ENCODE measurements at places on chromosomes 5 and 9. TPM values are rescaled to one million over a fixed set of nuclear protein-coding genes. Genes with fewer than 3 reads are reported as not detected.

- DNase-seq: no peak
These were observed 9.4 kb upstream of the CD180 start for GRCh38 chr5:67205981-67206380.

GRCh38 chr9:17799369-17799768 lies 220.5 kb downstream of the SH3GL2 start:
- no peak for DNase-seq

The MTREX gene
- total RNA-seq: 108 TPM

The FAM221B gene
- total RNA-seq: 4.2 TPM

- DNase-seq: no peak
These were observed 19.6 kb downstream of the ETF1 start for GRCh38 chr5:138523406-138523805.

DNA sequence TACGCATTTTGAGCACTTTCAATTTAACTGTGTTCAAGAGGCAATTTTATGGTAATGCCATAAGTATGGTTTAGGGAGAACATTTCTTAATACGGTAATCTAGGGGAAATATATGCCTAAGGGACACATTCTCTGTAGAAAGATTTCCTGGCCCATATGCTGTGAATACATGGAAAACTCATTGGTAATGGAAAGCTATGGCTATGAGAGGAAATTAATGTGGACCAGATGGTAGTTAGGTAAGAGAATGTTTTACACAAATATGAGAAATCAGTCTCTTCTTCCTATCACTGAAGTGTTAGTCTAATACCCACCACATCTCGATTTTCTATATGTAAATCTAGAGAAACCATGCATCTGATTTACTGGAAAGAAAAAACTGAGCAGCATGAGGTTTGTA lies 105.0 kb downstream of the SEMA6A start:
- DNase-seq: no peak

GRCh38 chr5:138819081-138819480 lies 56.1 kb downstream of the LRRTM2 start:
- DNase-seq: no peak

DNA sequence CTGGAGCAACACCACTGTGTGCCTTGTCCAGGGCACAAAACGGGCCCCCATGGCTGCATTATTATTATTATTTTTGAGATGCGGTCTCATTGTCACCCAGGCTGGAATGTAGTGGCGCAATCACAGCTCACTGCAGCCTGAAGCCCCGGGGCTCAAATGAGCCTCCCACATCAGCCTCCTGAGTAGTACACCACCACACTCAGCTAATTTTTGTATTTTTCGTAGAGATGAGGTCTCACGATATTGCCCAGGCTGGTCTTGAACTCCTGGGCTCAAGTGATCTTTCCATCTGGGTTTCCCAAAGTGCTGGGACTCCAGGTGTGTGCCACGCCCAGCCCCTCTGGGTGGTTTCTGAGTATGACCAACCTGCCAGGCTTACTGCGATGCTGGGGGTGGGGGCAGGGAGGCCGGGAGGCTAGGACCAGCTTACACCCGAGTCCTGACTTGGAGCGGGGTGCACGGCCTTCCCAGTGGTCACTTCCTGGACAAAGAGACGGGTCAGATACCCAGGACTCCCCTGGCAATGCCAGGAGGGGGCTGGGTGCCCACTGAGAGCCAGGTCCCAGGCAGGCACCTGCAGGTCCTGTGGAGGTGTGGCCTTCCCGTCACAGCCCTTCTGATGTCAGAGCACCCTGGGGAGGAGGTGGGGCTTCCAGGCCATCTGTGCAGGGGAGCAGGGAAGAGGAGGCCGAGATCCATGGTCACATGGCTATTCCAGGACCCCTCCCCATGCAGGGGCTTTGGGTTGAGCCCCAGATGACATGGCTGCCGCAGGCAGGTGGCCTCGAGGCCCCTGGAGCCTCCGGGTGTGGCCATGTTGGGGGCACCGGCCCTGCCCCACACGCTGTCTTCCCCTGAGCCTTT lies 8.3 kb upstream of the NRARP start:
- DNase-seq: no peak
